IMR-90 (cell line): ENCODE measurements at places on chromosomes 3 and 15. TPM values are rescaled to one million over a fixed set of nuclear protein-coding genes. Genes with fewer than 3 reads are reported as not detected.

The MCTP2 gene
- 8.6 and 9.9 TPM in 2 replicates for total RNA-seq

The COL6A6 gene
- total RNA-seq = not detected in 2 replicates

DNA sequence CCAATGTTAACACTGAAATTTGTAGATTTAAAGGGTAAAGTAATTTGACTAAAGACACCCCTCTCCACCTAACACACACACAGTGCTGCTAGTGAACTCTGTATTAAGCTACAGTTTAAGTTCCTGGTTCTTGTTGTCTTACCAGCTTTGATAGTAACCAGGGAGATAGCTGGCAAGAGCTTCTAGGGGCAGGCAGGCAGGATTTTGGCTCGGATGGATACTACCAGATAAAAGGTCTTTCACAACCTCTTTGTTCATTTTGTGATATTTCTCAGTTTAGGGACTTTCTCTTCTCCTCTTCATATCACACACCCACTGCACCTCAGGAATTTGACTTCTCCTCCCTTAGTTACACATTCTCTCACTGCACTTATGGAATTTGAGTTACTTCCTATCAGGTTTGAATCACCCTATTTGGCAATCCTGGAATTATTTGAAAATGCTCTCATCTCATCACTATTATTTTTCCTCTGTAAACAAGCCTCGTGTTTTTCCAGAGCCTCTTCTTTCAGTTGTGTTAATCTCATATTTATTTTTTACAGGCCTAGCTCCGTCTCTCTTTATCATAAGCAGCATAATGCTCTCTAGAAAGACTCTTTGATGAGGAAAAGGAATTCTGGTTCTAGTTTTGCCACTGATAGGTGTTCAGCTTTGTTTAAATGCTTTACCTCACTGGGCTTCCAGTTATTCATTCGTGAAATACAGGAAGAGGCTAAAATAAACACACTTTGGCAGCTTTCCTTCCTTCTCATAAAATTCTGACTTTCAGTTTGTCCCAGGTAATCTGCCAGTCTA lies 23.0 kb upstream of the CLDN1 start:
- H3K4me1 ChIP-seq = peaks cover 12% of the 10 kb centered on the region
- H3K36me3 ChIP-seq = no peaks in the 10 kb centered on the region
- H3K4me3 ChIP-seq = peak overlapping the region; percentile 27; the same call in 1 of the 2 replicates
- no peaks in the 10 kb centered on the region for H3K27me3 ChIP-seq
- H3K27ac ChIP-seq = peak overlapping the region; percentile 88
- peak; percentile 97 for DNase-seq

The POLQ gene
- 5.0 and 7.5 TPM in 2 replicates for total RNA-seq

The RARRES1 gene
- total RNA-seq = 0.90 and 1.9 TPM in 2 replicates

- H3K36me3 ChIP-seq = no peaks in the 10 kb centered on the region
- no peaks in the 10 kb centered on the region for H3K27me3 ChIP-seq
- no peak overlapping the region for H3K4me3 ChIP-seq
- H3K4me1 ChIP-seq = peaks cover 25% of the 10 kb centered on the region
- DNase-seq = peak; percentile 43
Measured at GRCh38 chr15:77495838-77496596, 75.3 kb downstream of the HMG20A start.

The TEX264 gene
- total RNA-seq = 26.9 and 30.3 TPM in 2 replicates

GRCh38 chr15:57382215-57382614 lies 5.9 kb downstream of the CGNL1 start:
- peaks cover 45% of the 10 kb centered on the region for H3K27me3 ChIP-seq
- H3K4me3 ChIP-seq = no peak overlapping the region
- H3K36me3 ChIP-seq = no peaks in the 10 kb centered on the region
- no peak for DNase-seq
- H3K4me1 ChIP-seq = peaks cover 3% of the 10 kb centered on the region
- no peak overlapping the region for H3K27ac ChIP-seq

- no peaks in the 10 kb centered on the region for H3K36me3 ChIP-seq
- H3K4me3 ChIP-seq = no peak overlapping the region
- DNase-seq = no peak
- no peaks in the 10 kb centered on the region for H3K27me3 ChIP-seq
Measured at GRCh38 chr15:74402337-74402841, 31.4 kb downstream of the SEMA7A start.

DNA sequence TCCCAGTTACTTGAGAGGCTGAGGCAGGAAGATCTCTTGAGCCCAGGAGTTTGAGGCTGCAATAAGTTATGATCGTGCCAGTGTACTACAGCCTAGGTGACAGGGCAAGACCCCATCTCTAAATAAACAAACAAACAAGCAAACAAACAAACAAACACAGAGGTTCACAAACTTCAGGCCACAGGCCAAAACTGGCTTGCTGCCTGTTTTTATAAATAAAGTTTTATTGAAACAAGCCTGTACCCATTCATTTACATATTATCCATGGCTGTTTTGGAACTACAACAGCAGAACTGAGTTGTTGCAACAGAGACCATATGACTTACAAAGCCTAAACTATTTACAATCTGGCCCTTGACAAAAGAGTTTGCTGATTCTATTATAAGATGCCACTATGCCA lies 6.5 kb downstream of the DYNC1LI1 start:
- peaks cover 1% of the 10 kb centered on the region; the same call in 1 of the 2 replicates for H3K4me1 ChIP-seq
- H3K27ac ChIP-seq = no peak overlapping the region
- H3K36me3 ChIP-seq = peaks cover 8% of the 10 kb centered on the region
- H3K4me3 ChIP-seq = no peak overlapping the region
- no peak for DNase-seq

- peaks cover 10% of the 10 kb centered on the region for H3K36me3 ChIP-seq
- no peaks in the 10 kb centered on the region for H3K27me3 ChIP-seq
- DNase-seq = peak; percentile 90
Measured at GRCh38 chr3:112640276-112640929, 540 bp downstream of the CCDC80 start.

The ANKUB1 gene
- not detected in 2 replicates for total RNA-seq

The TJP1 gene
- total RNA-seq = 43.4 and 61.7 TPM in 2 replicates

- DNase-seq = peak; percentile 18
- no peaks in the 10 kb centered on the region for H3K36me3 ChIP-seq
- H3K27me3 ChIP-seq = no peaks in the 10 kb centered on the region
- H3K4me3 ChIP-seq = no peak overlapping the region
- no peak overlapping the region for H3K27ac ChIP-seq
- no peaks in the 10 kb centered on the region for H3K4me1 ChIP-seq
Measured at GRCh38 chr3:35929158-35929557, 289.8 kb downstream of the ARPP21 start.

The LRRN1 gene
- total RNA-seq = under 0.01 and 0.18 TPM in 2 replicates

The NR2E3 gene
- total RNA-seq = under 0.01 and 0.56 TPM in 2 replicates

DNA sequence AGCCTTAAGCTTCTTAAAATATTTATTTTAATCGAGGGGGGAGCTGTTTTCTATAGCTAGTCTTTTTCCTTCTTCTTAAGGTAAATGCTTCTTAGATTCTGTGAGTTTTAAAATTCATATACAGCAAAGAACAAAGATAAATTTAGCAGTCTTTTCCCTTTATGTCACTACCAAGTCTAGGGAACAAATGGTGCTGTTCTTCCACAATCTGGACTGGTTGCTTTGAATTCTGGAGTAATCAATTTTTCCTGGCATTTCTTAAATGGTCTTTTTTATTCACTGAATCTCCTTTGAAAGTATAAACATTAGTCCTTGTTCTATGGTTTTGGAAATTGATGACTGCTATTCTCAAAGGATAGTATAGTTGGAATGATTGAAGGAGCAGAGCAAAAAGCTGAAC lies 82.8 kb downstream of the CHL1 start:
- H3K27me3 ChIP-seq = no peaks in the 10 kb centered on the region
- H3K36me3 ChIP-seq = no peaks in the 10 kb centered on the region
- no peak overlapping the region for H3K27ac ChIP-seq
- DNase-seq = no peak

The TICRR gene
- total RNA-seq = 3.0 and 3.3 TPM in 2 replicates

DNA sequence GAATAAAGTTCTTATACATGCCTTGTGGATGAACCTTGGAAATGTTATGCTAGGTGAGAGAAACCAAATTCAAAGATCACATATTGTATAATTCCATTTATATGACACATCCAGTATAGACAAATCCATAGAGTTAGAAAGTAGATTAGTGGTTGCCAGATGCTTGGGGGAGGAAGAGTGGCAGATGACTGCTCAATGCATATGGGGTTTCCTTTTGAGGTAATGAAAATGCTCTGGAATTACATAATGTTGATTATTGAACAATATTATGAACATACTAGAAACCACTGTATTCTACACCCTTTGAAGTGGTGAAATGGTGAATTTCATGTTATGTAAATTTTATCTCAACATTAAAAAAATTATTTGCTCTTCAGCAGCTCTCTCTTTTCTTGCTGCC lies 100.8 kb downstream of the DHX36 start:
- no peaks in the 10 kb centered on the region for H3K36me3 ChIP-seq
- H3K27me3 ChIP-seq = no peaks in the 10 kb centered on the region
- no peak overlapping the region for H3K27ac ChIP-seq
- no peaks in the 10 kb centered on the region for H3K4me1 ChIP-seq
- no peak overlapping the region for H3K4me3 ChIP-seq

DNA sequence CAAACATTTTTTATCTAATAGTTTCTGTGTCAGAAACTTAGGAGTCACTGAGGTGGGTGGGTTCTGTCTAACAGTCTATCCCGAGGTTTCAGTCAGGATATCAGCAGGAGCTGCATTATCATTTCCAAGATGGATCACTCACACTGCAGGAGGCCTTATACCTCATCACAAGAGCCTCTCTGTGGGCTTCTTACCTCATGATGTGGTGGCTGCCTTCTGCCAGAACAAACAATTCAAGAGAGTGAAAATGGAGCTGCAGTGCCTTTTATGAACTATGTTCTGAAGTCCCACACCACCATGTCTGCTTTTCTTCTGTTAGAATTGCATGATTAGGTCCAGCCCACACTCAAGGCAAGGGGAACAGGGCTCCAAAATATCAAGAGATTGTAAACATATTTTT lies 27.9 kb downstream of the RFX7 start:
- peak overlapping the region; percentile 52; the same call in 1 of the 2 replicates for H3K27ac ChIP-seq
- no peaks in the 10 kb centered on the region for H3K27me3 ChIP-seq
- H3K4me1 ChIP-seq = peaks cover 2% of the 10 kb centered on the region; the same call in 1 of the 2 replicates
- DNase-seq = peak; percentile 88

DNA sequence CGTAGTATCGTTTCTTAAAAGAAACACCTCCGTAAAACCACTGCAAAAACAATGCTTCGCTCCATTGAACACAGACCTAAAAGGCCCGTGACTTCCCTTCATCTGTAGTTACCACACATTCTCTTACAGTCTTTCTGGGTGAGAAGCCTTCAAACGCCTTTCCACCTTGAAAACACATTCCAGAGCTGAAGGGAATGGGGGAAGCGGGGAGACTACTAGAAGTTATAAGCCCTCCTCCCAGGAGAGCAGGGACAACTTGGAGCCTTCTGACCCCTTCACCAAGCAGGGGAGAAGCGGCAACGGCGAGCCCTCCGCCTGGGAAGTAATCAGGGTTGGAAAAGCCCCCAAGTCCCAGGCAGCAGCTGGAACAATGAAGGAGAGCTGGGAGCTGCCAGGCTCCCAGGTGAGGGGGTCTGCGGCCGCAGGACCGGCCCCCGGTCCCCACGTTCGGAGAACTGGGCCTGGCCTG lies 461 bp downstream of the SECISBP2L start:
- H3K4me1 ChIP-seq = no peaks in the 10 kb centered on the region
- DNase-seq = peak; percentile 21
- peak overlapping the region; percentile 77 for H3K27ac ChIP-seq
- H3K27me3 ChIP-seq = no peaks in the 10 kb centered on the region

GRCh38 chr3:152403632-152404066 lies 134.9 kb downstream of the MBNL1 start:
- no peak overlapping the region for H3K4me3 ChIP-seq
- peaks cover 19% of the 10 kb centered on the region for H3K4me1 ChIP-seq
- H3K27me3 ChIP-seq = no peaks in the 10 kb centered on the region
- no peak overlapping the region for H3K27ac ChIP-seq
- peak; percentile 42 for DNase-seq

- H3K4me3 ChIP-seq = no peak overlapping the region
- peak; percentile 5 for DNase-seq
- no peaks in the 10 kb centered on the region for H3K4me1 ChIP-seq
Measured at GRCh38 chr15:33729653-33730052, 238.6 kb upstream of the CHRM5 start.

The FAM174B gene
- 0.18 and 0.56 TPM in 2 replicates for total RNA-seq

The DUOXA1 gene
- not detected in 2 replicates for total RNA-seq

DNA sequence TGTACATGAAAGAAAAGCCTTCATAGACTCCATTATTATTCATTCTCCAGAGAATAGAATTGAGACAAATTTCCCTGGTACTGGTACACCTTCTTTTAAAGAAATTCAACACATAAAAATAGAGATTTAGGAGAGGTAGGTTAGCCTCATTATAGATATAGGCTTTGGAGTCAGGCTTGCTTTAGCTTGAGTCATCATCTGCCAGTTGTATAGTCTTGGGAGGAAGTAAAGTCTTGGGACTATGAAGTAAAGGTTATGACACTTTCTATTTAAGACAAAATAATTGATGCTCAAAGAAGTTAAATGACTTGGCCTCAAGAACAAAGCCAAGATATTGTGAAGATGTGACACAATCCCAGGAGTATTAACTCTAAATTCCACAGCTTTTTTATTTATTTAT lies 4.3 kb downstream of the HRG start:
- DNase-seq = no peak
- no peak overlapping the region for H3K27ac ChIP-seq
- H3K36me3 ChIP-seq = no peaks in the 10 kb centered on the region
- H3K27me3 ChIP-seq = peaks cover 15% of the 10 kb centered on the region; the same call in 1 of the 2 replicates
- no peak overlapping the region for H3K4me3 ChIP-seq
- no peaks in the 10 kb centered on the region for H3K4me1 ChIP-seq

- H3K27ac ChIP-seq = peak overlapping the region; percentile 53; the same call in 1 of the 2 replicates
- H3K4me3 ChIP-seq = peak overlapping the region; percentile 60
- no peak for DNase-seq
- H3K36me3 ChIP-seq = no peaks in the 10 kb centered on the region; the same call in 1 of the 2 replicates
- no peaks in the 10 kb centered on the region for H3K27me3 ChIP-seq
Measured at GRCh38 chr3:160402221-160403027, 3.0 kb downstream of the SMC4 start.

DNA sequence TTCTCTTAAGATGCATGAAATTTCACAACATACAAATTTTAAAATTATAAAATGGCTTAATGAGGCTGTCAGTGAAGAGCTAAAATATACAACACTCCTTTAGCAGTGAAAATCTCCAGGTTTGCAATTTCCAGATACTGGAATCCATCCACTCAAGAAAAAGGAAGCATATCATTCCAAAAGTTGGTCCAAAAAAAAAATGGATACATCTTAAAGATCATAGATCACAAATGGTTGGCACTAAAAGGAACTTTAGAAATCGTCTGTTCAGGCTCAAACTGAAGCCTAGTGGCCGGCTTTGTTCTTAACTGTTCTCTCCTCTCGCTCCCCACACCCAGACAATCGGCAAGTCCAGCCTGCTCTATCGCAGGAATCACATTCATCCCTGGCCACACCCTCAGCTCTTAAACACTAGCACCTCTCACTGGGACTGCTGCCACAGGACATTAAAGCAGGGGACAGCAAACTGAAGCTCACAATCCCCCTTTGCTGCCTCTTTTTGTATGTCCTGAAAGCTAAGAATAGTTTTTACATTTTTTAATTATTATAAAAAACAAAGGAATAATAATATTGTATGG lies 130.3 kb upstream of the CDIN1 start:
- no peaks in the 10 kb centered on the region for H3K27me3 ChIP-seq
- H3K27ac ChIP-seq = no peak overlapping the region
- no peak for DNase-seq
- no peaks in the 10 kb centered on the region for H3K36me3 ChIP-seq
